ENCODE measurements at places on chromosomes 5 and 9.

DNA sequence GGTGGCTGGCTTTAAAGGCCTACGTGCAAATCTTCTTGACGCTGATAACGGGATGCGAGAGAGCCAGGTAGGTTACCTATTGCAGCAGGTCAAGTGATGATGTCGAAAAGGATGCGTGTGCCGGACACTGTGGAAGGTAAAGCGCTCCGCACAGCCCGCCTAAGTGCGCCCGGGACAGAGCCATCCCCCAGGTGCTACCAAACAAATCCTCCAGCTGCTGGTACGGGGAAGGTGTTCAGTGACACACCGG lies 245 bp upstream of the DNAJC25 start:
- DNase-seq, result no peak

GRCh38 chr9:115213818-115214334 lies 95.9 kb upstream of the TNC start:
- no peak for DNase-seq

DNA sequence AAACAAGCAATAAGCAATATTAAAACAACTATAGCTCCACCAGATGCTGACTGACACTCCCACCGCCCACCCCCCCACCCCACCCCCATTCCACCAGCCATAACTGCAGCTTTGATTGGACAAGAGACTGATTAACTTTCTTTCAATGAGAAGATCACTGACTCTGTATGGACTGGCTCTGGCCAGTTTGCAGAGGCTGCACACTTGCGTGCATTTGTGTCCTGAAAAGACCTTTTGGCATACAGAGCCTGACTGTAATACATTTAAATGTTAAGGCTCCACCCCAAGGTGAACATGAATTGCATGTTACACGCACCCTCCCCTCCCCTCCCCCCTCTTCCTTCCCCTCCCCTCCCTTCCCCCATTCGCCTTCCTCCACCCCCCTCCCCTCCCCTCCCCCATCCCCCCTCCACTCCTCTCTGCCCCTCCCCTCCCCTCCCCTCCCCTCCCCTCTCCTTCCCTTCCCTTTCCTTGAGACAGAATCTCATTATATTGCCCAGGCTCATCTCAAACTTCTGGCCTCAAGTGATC lies 31.1 kb downstream of the FGD3 start:
- DNase-seq, result no peak

DNA sequence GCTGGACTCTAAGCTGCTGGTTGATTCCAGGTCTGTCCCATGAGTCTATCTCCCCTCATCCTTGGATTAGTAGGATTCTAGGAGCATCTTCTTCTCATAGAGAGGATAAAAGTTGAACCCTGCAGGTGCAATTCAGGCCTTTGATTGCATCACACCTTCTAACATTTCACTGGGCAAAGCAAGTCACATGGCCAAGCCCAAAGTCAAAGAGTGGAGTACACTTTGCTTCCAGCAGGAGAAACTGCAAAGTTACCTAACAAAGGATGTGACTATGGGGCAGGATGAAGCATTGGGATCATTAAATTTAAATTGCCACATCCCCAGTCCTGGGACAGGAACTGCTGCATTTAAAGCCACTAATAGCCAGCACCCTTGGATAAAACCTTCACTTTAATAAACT lies 51.0 kb upstream of the EGFLAM start:
- no peak for DNase-seq

GRCh38 chr5:3393920-3394597 lies 201.6 kb upstream of the IRX1 start:
- DNase-seq, result no peak

DNA sequence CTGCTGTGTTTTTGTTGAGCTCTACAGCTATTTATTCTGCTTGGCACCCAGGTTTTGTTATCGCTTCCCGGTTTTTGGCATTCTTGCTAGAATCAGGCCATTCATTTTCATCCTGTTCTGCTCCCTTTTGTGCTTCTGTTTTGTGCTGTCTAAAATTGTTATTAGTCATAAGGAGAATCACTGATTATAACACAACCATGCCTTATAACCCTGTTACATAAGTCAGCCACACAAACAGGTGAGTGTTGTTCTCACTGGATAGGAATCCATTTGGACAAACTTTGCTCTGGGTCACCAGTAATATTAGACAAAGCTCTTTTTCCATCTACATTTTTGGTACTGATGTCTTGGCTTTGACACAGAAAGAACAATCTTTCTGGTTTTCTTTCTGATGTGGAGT lies 622.8 kb downstream of the PSAT1 start:
- no peak for DNase-seq

- no peak for DNase-seq
These were observed 1.5 kb downstream of the ST6GALNAC4 start for GRCh38 chr9:127915325-127915752.

- no peak for DNase-seq
These were observed 58.9 kb downstream of the DOCK2 start for GRCh38 chr5:169695919-169696490.

GRCh38 chr5:91319667-91320066 lies 63.5 kb downstream of the ARRDC3 start:
- no peak for DNase-seq

DNA sequence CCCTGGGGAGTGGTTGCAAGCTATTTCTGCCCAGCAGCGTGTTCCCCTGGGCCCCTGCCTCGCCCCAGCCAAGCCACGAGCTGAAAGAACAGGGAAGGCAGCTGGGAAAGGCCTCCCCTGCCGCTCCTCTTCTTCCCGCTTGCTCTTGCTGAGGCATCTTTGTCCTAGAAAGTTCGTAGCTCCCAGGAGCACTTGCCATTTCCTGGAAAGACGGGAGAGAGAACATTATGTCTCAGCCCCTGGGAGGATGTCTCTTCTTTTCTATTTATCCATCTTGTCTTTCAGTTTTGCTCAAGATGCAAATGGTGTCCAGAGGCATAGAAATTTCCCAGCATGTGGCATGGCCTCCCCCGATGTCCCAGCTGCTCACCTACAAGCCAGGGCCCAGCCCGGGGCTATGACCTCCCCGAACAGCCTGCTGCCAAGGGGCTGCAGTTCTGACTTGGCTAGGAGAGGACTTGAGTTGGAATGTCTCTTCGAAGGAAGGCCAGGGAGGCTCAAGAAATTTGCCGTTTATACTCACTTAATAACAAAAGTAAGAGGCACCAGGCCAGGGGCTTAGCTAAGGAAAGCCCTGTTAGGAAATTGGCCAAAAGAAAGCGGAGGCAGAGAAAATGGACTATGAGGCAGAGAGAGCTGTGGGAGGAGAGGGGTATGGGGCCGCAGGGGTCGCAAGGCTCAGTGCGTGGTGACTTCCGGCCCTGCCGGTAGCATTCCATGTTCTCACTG lies 87.3 kb downstream of the LIFR start:
- peak; percentile 49 for DNase-seq

DNA sequence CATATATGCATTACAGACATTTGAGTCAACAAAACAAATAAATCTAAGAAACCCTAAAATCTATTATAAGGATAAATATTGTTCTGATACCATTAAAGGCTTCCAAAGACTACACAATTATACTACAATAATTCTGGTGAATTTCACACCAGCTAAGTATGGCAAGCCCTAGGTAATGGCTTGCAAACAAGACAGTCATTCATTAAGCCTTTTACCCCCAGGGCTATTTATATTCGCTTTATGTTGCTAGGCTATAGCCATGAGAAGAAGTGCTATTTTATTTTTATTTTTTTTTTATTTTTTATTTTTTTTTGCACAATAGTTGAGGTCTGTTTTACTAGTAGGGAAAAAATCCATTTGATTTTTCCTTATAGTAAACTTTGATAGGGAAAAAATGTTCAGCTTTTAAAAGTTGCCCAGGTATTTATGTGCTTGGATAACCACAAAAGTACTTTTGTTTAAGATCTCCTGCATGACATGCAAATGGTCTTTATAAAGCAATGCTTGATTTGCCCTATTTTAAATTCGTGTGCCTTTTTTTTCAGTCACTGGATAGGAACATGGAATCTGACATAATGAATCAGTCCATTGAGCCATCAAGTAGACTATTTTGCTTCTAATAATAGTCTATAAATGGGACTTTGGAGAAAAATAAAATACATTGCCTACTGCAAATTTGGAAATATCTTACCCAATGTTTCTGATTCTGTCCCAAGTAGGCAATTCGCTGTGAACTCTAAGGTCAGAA lies 946.3 kb upstream of the COX7C start:
- no peak for DNase-seq

GRCh38 chr5:147743678-147744374 lies 38.7 kb downstream of the JAKMIP2 start:
- no peak for DNase-seq

DNA sequence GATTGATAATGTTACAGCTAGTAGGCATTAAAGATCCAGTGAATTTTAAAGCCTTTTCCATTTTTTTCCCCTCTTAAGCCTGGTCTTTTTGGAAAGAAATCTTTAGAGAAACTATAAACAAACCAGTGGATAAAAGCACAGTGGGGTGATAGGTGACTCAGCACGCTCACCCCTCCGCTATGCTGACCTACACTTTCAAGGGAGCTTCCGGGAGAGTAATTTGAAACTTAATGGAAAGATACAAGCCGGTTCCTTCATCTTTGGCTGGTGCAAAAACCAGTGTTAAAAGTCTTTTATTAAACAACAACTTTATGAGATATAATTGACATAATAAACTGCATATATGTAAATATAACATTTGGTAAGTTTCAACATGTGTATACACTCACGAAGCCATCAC lies 27.0 kb upstream of the ALDOB start:
- DNase-seq, result no peak

DNA sequence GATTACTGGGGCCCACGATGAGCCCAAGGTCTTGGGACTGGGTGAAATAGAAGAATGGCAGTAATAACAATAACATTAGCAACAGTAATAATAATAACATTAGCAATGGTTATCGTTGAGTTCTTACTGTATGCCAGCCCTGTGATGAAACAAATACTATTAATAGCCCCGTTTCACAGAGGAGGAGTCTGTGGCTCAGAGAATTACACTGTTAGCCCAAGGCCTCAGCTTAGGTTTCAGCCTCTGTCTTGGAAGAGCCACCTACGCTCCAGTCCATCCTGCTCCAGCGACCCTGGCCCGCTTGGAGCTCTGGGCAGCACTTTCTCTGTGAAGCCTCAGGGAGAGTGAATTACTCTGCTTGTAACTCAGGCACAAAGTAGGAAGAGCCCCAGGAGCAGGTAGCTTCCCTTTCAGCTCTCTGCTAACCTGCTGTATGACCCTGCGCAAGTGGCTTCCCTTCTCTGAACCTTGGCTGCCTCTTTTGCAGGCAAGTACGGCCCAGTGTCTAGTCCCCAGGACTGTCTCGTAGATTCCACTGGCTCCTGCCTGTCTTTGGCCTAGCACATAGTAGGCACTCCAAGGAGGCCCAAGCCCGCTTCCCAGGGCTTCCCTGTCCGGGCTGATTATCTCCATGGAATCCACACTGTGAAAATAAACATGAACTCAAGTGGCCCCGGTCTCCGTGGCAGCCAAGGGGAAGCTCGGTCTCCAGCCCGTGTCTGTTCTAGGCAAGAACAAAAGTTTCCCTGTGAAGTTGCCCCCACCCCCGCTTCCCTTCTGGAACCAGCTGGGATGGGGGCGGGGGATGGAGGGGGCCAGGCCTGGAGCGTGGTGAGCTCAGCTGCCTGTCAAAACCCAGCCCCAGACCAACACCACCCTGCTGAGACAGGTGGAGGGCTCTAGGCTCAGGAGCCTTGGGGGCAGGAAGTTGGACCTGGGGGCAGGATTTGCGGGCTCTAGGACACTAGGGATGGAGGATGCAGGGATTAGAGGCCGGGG lies 26.2 kb upstream of the LMX1B start:
- DNase-seq, result peak; percentile 34

DNA sequence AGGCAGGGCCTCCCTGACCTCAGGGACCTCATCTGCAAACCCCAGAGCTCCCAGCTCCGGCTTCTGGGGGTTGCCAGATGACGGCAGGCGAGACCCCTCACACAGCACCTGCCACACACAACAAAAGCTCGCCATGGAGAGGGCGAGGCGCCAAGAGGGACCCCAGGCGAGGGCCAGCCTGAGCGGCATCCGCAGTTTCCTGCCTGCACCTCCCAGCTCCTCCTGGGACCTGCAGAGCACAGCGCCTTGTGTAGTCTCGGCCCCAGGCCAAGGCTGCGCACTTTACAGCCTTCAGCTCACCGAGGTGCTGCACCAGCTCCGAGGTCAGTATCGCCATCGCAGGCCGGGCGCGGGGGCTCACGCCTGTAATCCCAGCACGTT lies 82.4 kb upstream of the ADAMTS2 start:
- DNase-seq, result no peak

GRCh38 chr5:54601411-54602230 lies 84.1 kb downstream of the SNX18 start:
- DNase-seq, result no peak

GRCh38 chr9:96327694-96328352 lies 25.8 kb upstream of the HSD17B3 start:
- no peak for DNase-seq

- DNase-seq, result no peak
These were observed 130.3 kb upstream of the CNTLN start for GRCh38 chr9:17004500-17004899.

DNA sequence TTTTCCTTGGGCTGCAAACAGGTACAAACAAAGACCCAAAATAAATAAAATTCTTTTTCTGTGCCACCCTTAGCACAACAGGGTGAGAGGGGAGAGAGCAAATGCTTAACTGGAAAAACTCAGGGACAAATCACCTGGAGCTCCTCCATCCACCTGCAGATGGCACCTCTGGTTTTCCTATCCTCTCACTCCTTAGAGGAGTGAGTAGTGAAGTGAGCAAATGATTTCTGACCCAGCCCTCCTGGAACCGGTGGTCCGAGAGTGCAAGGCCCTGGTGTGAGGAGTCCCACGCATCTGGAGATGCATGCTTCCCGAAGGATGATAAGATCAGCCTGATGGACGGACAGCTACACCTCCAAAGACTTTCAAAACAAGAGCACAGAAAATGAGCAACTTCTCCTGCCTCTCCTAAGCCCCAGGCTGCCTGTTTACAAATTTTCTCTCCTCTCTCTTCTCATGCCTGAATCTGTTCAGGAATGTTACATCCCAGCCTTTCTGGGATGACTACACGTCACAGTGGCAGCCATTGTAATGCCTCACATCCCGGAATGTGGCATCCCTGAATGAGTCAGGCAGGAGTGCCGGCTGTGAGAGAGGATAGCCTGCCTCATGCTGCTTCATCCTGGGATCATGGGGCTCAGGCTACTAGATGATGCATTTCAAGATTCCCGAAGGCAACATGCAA lies 86.4 kb downstream of the ADRB2 start:
- no peak for DNase-seq

- DNase-seq, result no peak
These were observed 205.2 kb downstream of the AGTPBP1 start for GRCh38 chr9:85536514-85536913.

- no peak for DNase-seq
These were observed 140.4 kb downstream of the GABBR2 start for GRCh38 chr9:98568234-98568908.

DNA sequence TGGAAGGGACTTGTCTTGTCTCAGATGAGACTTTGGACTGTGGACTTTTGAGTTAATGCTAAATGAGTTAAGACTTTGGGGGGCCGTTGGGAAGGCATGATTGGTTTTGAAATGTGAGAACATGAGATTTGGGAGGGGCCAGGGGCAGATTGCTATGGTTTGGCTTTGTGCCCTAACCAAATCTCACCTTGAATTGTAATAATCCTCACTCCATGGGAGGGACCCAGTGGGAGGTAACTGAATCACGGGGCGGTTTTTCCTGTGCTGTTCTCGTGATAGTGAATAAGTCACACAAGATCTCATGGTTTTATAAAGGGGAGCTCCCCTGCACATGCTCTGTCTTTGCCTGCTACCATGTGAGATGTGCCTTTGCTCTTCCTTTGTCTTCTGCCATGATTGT lies 72.1 kb downstream of the RAI14 start:
- DNase-seq, result no peak
